ENCODE measurements at places on chromosomes 2 and 18. TPM values are rescaled to one million over a fixed set of nuclear protein-coding genes. Genes with fewer than 3 reads are reported as not detected.

Gene WNT6
- total RNA-seq, result not detected

Gene TGFA
- total RNA-seq, result 0.63 TPM

Gene CYBRD1
- total RNA-seq, result 7.5 TPM

Gene MC4R
- not detected for total RNA-seq

Gene LIPG
- total RNA-seq, result not detected

Gene DNMT3A
- 18.5 TPM for total RNA-seq

Gene ACADL
- not detected for total RNA-seq

Gene TANC1
- total RNA-seq, result 0.21 TPM

Gene IWS1
- 30.9 TPM for total RNA-seq

Gene SPOPL
- total RNA-seq, result 56.1 TPM

Gene COL6A3
- total RNA-seq, result 0.52 TPM

Gene MBD5
- 25.1 TPM for total RNA-seq

Gene PDE11A
- under 0.01 TPM for total RNA-seq

Gene MPP4
- total RNA-seq, result under 0.01 TPM

Gene ABCG5
- not detected for total RNA-seq

Gene VIT
- not detected for total RNA-seq

Gene RABL2A
- total RNA-seq, result 8.4 TPM

Gene ANO7
- 0.10 TPM for total RNA-seq
